ENCODE measurements at places on chromosomes 5 and 9.

DNA sequence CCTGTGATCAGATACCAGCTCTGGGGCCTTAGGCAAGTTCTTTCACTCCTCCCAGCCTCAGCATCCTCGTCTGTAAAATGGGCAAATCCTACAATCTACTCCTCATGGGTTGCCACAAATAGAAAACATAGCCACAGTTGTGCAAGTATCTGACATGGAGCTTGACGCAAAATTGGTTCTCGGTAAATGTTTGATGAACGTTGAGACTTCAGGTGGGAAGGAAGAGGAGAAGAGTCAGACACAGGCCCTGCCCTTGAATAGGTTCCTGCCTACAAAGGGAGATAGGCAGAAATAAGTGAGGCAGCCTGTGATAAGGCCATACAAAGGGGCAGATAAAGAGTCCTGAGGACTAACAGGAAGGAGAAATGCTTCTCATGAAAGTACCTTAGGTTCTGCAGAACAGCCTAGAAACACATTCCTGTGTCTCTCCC, 26.1 kb upstream of the CPEB4 start:
- DNase-seq: no peak

DNA sequence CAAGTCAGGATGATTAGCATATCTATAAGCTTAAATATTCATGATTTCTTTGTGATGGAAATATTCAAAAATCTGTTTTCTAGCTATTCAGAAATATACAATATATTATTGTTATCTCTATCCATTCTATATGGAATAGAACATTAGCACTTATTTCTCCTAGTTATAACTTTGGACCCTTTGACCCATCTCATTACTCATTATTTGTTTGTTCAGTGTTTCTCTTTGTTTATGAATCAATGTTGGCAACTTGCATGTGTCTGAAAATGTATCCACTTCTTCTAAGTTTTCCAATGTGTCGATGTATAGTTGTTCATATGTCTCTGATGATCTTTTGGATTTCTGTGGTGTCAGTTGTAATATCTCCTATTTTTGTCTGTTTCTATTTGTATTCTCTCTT, 1059.3 kb downstream of the CDH9 start:
- no peak for DNase-seq

DNA sequence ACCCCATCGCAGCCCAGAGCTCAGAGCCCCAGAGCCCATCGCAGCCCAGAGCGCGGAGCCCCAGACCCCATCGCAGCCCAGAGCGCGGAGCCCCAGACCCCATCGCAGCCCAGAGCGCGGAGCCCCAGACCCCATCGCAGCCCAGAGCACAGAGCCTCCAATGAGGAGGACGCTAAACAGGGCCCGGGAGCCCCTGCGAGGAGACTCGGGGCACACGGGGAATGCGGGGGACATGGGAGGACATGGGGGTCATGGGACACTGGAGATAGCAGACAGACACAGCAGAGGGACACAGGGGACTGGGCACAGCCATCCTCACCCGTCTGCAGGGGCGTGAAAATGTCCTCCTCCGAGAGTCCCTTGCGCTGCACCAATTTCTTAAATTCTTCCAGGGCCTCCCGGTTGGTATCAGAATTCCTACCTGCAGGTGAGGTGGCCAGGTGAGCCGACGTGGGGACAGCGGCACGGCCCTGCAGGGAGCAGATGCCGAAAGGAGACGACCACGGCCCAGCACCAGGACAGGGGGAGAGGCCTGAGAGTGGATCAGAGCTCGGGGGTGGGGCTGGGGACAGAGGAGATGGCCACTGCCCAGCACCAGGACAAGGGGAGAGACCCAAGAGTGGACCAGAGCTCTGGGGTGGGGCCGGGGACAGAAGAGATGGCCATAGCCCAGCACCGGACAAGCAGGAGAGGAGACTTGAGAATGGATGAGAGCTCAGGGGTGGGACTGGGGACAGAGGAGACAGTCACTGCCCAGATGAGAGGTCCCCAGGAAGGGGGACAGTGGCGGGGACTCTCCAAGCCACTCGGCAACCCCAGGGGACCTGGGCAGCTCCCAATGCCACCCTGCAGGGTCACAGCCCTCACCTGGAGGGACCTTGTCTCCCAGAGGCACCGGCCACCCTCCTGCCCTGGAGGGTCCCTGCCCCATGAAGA, 2.8 kb downstream of the OBP2B start:
- DNase-seq: no peak

DNA sequence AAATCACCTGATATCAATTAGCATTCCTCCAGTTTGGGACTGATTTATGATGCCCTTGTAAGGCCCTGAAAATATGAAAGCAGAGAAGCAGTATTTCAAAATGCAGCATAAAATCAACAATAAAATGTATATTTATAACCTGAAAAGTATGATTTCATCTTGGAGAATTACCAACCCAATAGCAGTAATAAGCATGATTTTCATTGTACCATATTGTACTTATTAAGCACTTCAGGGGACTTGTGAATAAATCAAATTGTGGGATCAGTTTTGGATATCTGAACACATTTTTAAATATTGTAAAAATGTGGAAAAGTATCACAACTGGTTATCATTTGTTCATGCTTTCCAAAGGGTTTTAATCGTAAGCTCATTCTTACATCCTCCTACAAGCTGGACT, 250.8 kb downstream of the DMRT2 start:
- no peak for DNase-seq
